ENCODE measurements at places on chromosomes 1 and 21. TPM values are rescaled to one million over a fixed set of nuclear protein-coding genes. Genes with fewer than 3 reads are reported as not detected.

- peak; percentile 66 for DNase-seq
Observed at GRCh38 chr1:247357781-247358211, 26.1 kb upstream of the ZNF496 start.

- DNase-seq, result no peak
Observed at GRCh38 chr1:234512451-234512861, 33.5 kb upstream of the TARBP1 start.

- DNase-seq, result no peak
Observed at GRCh38 chr1:201582705-201583442, 43.9 kb downstream of the NAV1 start.

- DNase-seq, result no peak
Observed at GRCh38 chr21:42681296-42682206, 28.1 kb downstream of the PDE9A start.

Gene EDARADD
- total RNA-seq, result 0.63 TPM

DNA sequence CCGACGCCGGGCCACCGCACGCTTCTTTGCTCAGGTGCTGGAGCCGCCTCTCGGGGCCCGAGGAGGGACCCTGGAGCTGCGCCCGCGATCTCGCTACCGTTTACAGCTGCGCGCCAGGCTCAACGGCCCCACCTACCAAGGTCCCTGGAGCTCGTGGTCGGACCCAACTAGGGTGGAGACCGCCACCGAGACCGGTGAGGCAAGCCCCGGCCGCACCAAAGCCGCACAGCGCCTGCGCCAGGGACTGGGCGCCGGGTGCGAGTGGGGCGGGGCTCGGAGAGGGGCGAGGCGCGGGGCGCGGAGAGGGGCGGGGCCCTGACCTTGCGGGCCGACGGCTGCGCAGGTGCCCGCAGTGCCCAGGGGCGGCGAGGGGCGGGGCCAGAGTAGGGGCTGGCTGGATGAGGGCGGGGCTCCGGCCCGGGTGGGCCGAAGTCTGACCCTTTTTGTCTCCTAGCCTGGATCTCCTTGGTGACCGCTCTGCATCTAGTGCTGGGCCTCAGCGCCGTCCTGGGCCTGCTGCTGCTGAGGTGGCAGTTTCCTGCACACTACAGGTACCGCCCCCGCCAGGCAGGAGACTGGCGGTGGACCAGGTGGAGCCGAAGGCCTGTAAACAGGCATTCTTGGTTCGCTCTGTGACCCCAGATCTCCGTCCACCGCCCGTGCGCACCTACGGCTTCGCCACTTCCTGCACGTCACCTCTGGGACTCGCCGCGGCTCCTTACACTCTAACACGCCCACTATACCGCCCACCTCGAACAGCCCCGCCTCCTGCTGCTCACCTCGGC lies 9.8 kb upstream of the CDC20 start:
- peak; percentile 78 for DNase-seq

DNA sequence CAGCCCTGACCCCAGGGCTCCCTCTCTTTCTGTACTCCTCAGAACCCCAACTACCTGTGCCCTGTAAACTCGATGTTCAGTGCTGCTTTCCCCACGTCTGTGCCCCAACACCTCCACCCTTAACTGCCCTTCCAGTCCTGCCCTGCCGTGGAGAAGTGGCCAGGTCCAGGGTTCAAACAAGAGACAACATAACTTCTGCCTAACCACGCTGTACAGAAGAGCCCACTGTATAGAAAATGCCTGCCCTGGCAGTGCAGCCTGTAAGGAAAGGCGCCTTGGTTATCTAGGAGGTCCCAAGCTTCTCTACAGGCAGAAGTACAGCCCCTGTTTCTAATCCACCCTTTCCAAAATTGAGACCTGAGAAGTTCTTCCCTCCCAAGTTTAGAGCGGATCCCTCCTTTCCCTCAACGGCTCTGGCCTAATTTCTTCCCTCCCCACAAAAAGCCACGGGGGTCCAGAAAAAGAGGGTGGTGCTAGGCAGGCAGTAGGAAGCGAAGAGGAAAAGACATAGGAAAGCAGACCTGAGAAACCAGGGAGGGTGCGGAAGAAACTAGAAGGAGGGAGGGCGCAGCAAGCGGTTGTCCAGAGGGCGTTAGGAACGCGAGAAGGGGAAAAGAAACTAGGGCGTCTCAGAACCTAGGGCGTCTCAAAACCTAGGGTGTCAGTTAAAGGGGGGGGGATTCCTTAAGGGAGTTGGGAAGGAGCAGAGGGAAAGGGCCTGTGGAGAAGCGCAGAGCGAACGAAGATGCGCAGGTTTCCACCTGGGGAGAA lies 3.2 kb downstream of the DMRTA2 start:
- DNase-seq, result no peak

DNA sequence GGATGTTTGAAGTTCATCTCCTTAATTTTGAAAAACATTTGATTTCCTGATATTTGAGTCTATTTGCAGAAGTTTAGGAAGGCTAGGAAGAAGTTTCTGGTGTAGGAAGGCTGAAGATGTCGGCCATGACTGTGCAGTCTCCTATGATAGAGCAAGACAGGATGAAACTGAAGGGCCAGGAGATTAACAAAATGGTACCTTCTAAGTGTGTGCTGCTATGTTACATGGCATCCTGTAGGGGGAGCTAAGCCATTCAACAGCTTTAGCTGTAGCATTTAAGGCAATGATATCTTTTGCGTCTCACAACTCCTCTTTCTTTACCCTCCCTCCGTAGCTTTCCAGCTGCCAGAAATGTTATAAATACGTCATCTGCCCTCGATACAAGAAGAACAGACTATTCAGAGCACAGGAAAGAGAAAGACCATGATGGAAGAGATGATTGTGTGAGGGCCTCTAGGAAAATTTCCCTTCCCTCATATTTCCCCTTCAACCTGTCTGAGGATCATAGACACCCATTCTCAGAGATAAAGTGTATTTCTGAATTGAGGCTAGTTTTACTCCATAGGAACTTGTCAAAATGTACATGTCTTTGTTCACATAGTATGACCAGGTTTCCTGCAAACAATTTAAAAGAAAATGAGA lies 61.1 kb downstream of the XCL1 start:
- DNase-seq, result no peak

DNA sequence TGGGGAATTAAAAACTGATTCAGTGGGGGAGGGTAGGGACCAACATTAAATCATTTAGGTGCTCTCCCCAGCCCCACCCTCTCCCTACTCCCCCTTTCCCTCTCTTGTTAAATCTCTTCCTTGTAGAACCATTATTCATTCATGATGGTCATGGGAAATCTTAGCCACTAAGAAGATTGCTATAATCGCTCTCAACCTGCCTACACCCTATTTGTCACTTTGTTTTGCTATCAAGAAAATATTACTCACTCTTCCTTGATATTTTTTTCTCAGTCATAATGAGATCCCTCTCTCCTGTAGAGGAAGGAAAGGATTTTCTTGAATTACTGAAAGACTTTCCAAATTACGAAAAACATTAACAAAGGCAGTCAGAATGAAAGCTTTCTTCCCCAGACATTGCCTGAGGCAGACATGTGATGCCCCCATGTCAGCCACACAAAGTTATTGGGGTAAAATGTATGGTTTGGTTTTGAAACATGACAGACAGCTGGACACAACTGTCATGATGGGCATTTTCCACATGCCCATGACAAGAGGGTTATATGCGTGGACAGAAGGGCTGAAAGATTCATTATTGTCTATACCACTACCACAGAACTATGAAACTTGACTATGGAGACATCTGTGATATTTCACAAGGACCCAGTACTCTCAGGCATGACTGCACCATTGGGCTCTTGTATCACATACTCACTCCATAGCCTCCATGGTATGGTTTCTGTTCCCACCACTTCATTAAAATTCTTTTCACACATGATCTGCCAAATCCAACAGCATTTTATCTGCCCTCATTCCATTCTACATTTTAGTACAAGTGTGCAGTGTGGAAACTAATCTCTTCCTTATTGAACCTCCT lies 420.1 kb downstream of the DISC1 start:
- no peak for DNase-seq

Gene SAMD11
- total RNA-seq, result 6.4 TPM

DNA sequence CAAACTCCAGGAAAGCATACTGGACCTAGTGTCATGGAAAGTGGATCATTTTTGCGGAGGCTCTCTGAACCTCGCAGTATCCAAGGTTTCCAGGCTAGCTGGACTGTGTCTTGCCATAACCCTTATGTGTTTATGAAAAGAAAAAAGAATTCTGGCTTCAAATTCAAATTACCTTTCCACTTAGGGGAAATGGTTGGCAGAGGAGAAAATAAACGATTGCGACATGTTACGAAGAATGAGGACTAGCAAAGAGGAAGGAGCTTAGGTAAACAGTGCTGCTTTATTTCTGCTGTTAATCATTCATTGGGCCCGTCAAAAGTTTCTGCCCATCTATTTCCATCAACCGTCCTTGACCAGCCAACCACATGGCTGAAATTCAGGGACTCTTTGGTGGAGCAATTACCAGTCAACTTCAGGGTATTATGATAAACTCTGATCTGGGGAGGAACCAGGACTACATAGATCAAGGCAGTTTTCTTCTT lies at the start of gene C4BPA:
C4BPA (plus strand) TSS at position 342 of the 482 bp plus-strand sequence. CDS start 8,793 bp downstream, outside the sequence.
- DNase-seq, result no peak

GRCh38 chr1:203692565-203693470 lies 66.2 kb downstream of the ATP2B4 start:
- DNase-seq, result peak; percentile 94

- DNase-seq, result no peak
Observed at GRCh38 chr21:33070998-33071769, 1.2 kb downstream of the OLIG1 start.

Measured in right atrium auricular region (tissue), 2 donors.